Cardiac atrium fibroblast (primary cell): ENCODE measurements at places on chromosomes 16 and 17. TPM values are rescaled to one million over a fixed set of nuclear protein-coding genes. Genes with fewer than 3 reads are reported as not detected.

The NSF gene
- total RNA-seq = 28.0 and 33.9 TPM in 2 replicates

The NPIPB6 gene
- 0.18 and 0.81 TPM in 2 replicates for total RNA-seq

The ACADVL gene
- 559 and 643 TPM in 2 replicates for total RNA-seq

The SEC14L5 gene
- total RNA-seq = under 0.01 and 0.72 TPM in 2 replicates

The MARVELD3 gene
- total RNA-seq = not detected in 2 replicates

The PDILT gene
- 0.18 TPM in 1 of 2 replicates, not detected in the other for total RNA-seq

The MT4 gene
- not detected in 2 replicates for total RNA-seq

The TMEM101 gene
- 33.2 and 38.9 TPM in 2 replicates for total RNA-seq

The CMTM2 gene
- total RNA-seq = not detected in 2 replicates

The CASKIN2 gene
- total RNA-seq = 6.9 and 12.3 TPM in 2 replicates

The ST6GALNAC1 gene
- 0.16 and 0.54 TPM in 2 replicates for total RNA-seq

The NLGN2 gene
- total RNA-seq = 7.8 and 12.5 TPM in 2 replicates

The MT1H gene
- not detected in 2 replicates for total RNA-seq

The MSL1 gene
- 49.5 and 68.7 TPM in 2 replicates for total RNA-seq

The PIK3R5 gene
- total RNA-seq = not detected in 2 replicates

The TP53TG3B gene
- 0.16 TPM in 1 of 2 replicates, not detected in the other for total RNA-seq

The PRAC1 gene
- total RNA-seq = not detected in 2 replicates

The KRT14 gene
- total RNA-seq = not detected in 2 replicates

The HOXB5 gene
- not detected in 2 replicates for total RNA-seq

The CHST4 gene
- total RNA-seq = not detected in 2 replicates

The NAGPA gene
- 24.2 and 47.6 TPM in 2 replicates for total RNA-seq

The DGKE gene
- total RNA-seq = 1.8 and 8.6 TPM in 2 replicates

The KIF18B gene
- 4.2 and 5.2 TPM in 2 replicates for total RNA-seq

The NME2 gene
- total RNA-seq = 732 and 803 TPM in 2 replicates

The HBA1 gene
- 5.8 TPM in 1 of 2 replicates, not detected in the other for total RNA-seq

The IL32 gene
- 9.7 and 131 TPM in 2 replicates for total RNA-seq

The NT5M gene
- total RNA-seq = 0.49 and 8.3 TPM in 2 replicates

The HBQ1 gene
- total RNA-seq = not detected in 2 replicates

The DUS1L gene
- 33.0 and 34.7 TPM in 2 replicates for total RNA-seq

The FAM20A gene
- total RNA-seq = 2.2 and 2.9 TPM in 2 replicates

The SLC2A4 gene
- 0.18 TPM in 1 of 2 replicates, not detected in the other for total RNA-seq

The ZNF629 gene
- total RNA-seq = 12.1 and 12.8 TPM in 2 replicates

The BEAN1 gene
- 0.49 and 5.6 TPM in 2 replicates for total RNA-seq

The CCDC200 gene
- total RNA-seq = not detected in 2 replicates

The KREMEN2 gene
- not detected in 2 replicates for total RNA-seq

The KLHL10 gene
- total RNA-seq = not detected in 2 replicates

The UMOD gene
- not detected in 2 replicates for total RNA-seq

The CACNA1G gene
- total RNA-seq = 0.16 TPM in 1 of 2 replicates, not detected in the other

The HAP1 gene
- not detected in 2 replicates for total RNA-seq

The CDRT15 gene
- total RNA-seq = not detected in 2 replicates

The TBC1D16 gene
- total RNA-seq = 39.9 and 44.1 TPM in 2 replicates

The KRTAP2-1 gene
- total RNA-seq = not detected in 2 replicates

The CETP gene
- total RNA-seq = 0.81 TPM in 1 of 2 replicates, not detected in the other

The TP53TG3 gene
- total RNA-seq = not detected in 2 replicates

The CACNG5 gene
- not detected in 2 replicates for total RNA-seq

The PRSS8 gene
- not detected in 2 replicates for total RNA-seq

The ZNF213 gene
- 3.9 and 5.2 TPM in 2 replicates for total RNA-seq

The RFFL gene
- total RNA-seq = 5.3 and 10.8 TPM in 2 replicates
